ENCODE measurements at places on chromosomes 2 and 18. TPM values are rescaled to one million over a fixed set of nuclear protein-coding genes. Genes with fewer than 3 reads are reported as not detected.

SLC9A2 gene
- 0.05 TPM for total RNA-seq

ABCB11 gene
- 0.05 TPM for total RNA-seq

SERPINB3 gene
- not detected for total RNA-seq

FSIP2 gene
- 0.20 TPM for total RNA-seq

APLF gene
- total RNA-seq = 1.5 TPM

SLC20A1 gene
- 78.7 TPM for total RNA-seq

UGP2 gene
- total RNA-seq = 53.2 TPM

TMEM163 gene
- 0.44 TPM for total RNA-seq

LBX2 gene
- 4.3 TPM for total RNA-seq

TMEM178A gene
- total RNA-seq = not detected

LDLRAD4 gene
- total RNA-seq = 0.59 TPM

PLEK gene
- total RNA-seq = not detected

NOL4 gene
- not detected for total RNA-seq

FRZB gene
- 0.15 TPM for total RNA-seq

MAL gene
- total RNA-seq = not detected

CRYGC gene
- total RNA-seq = not detected

UGT1A3 gene
- not detected for total RNA-seq

SLC11A1 gene
- total RNA-seq = under 0.01 TPM

KHK gene
- total RNA-seq = 2.0 TPM

SPDYA gene
- total RNA-seq = not detected

DNER gene
- 2.6 TPM for total RNA-seq

MC2R gene
- total RNA-seq = not detected

IAH1 gene
- total RNA-seq = 44.8 TPM

FMNL2 gene
- 28.1 TPM for total RNA-seq

VAMP5 gene
- total RNA-seq = 201 TPM

EFHD1 gene
- total RNA-seq = not detected

HNMT gene
- total RNA-seq = 5.5 TPM

ST8SIA5 gene
- not detected for total RNA-seq

ODC1 gene
- total RNA-seq = 235 TPM

ARHGAP25 gene
- total RNA-seq = 10.7 TPM

COL4A4 gene
- under 0.01 TPM for total RNA-seq

RESP18 gene
- total RNA-seq = not detected

UGT1A6 gene
- total RNA-seq = not detected

LYPD1 gene
- total RNA-seq = 24.4 TPM

HOXD12 gene
- not detected for total RNA-seq

SP5 gene
- not detected for total RNA-seq

ZSWIM2 gene
- total RNA-seq = not detected

UNC50 gene
- total RNA-seq = 31.5 TPM

ECEL1 gene
- total RNA-seq = not detected

PAX8 gene
- total RNA-seq = 2.1 TPM

UPP2 gene
- total RNA-seq = not detected

AFF3 gene
- 0.49 TPM for total RNA-seq

NRP2 gene
- total RNA-seq = 72.2 TPM

FBXO41 gene
- total RNA-seq = 0.05 TPM

PSMD14 gene
- total RNA-seq = 123 TPM

MYL12A gene
- total RNA-seq = 1,311 TPM

CEBPZOS gene
- 18.4 TPM for total RNA-seq

DUSP2 gene
- total RNA-seq = 0.74 TPM

SERPINB4 gene
- total RNA-seq = not detected

PFN4 gene
- total RNA-seq = not detected

IL1A gene
- 5.5 TPM for total RNA-seq

ANKRD30BL gene
- total RNA-seq = not detected

MARCHF7 gene
- 103 TPM for total RNA-seq

CNDP1 gene
- not detected for total RNA-seq

ANO7 gene
- total RNA-seq = 1.1 TPM

All from mammary microvascular endothelial cell (primary cell).